ENCODE measurements at places on chromosomes 4 and X.

DNA sequence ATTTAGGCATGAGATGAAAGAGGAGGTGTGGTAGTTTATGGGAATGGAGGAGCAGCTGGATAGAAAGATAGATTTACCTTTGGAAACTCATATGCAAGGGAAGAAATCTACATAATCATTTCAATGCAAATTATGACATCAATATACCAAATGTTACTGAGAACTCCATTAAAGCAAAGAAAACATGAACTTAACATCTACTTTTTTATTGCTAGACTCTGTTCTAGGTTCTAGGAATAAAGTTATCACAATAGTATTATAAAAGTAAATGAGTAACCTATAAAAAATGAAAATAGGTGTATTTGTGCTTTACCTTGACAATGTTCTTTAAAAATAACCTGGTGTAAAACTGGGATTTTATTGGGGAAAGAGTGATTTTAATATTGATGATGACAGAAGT is 221.6 kb upstream of the SLIT2 start:
- DNase-seq, result no peak

- no peak for DNase-seq
These were observed 118.8 kb downstream of the UCHL1 start for GRCh38 chr4:41375561-41375960.

- DNase-seq, result no peak
These were observed 79.4 kb downstream of the MAOA start for GRCh38 chrX:43735534-43735933.

GRCh38 chrX:63506320-63506719 is 155.2 kb upstream of the SPIN4 start:
- DNase-seq, result no peak

DNA sequence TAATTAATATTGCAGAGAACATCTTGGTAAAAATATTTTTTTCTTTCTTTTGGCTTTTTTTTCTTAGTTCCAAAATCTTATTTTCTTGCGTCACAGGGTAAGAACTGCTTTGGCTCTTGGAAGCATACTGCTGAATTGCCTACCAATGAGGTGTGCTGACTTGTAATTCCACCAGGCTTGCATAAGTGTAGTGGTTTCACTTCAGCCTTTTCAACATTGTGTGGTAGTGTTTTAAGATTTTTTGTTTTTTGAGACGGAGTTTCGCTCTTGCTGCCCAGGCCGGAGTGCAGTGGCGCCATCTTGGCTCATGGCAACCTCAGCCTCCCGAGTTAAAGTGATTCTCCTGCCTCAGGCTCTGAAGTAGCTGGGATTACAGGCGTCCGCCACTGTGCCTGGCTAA is 42.4 kb downstream of the N4BP2 start:
- DNase-seq, result no peak

DNA sequence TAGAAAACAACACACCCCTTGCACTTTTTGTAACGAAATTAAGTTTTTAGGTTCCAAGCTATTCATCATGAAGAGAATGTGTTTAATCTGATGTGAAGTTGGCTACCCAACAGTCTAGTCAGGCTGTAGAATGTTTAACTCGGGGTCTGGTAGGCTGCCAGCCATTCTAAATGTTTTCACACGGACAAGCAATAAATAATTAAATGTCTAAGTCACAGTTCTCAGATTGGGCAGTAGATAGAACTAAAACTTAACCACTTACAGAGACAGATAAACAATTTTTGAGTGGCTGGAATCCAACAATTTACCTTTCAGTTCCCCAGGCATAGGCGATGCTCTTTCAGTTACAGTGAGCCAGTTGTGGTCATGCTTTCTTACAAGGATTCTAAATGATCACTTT is 66.5 kb downstream of the CHIC2 start:
- no peak for DNase-seq

DNA sequence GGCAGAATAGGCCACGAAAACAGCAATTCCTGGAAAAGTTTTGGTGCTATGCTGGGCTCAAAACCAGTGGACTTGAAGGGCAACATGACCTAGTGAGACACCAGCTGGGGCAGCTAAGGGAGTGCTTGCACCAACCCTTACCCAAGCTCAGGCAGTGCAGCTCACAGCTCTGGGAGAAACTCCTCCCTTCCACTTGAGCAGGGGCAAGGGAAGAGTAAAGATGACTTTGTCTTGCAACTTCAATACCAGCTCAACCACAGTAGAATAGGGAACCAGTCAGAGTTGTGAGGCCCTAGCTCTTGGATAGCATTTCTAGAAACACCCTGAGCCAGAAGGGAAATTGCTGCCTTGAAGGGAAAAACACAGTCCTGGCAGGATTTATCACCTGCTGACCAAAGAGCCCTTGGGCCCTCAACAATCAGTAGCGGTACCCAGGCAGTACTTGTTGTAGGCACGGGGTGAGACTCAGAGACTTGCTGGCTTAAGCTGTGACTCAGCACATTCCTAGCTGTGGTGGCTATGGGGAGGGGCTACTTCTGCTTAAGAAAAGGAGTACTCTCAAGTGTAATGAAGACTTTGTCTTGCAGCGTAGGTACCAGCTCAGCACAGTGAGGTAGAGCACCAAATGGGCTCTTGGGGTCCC is 19.7 kb upstream of the ABCG2 start:
- DNase-seq, result no peak

- no peak for DNase-seq
These were observed 642.1 kb downstream of the CCSER1 start for GRCh38 chr4:90769251-90769650.

GRCh38 chrX:107470971-107471370 is 21.5 kb downstream of the FRMPD3 start:
- DNase-seq, result no peak

GRCh38 chrX:15678339-15678738 is 13.7 kb upstream of the CLTRN start:
- DNase-seq, result no peak

DNA sequence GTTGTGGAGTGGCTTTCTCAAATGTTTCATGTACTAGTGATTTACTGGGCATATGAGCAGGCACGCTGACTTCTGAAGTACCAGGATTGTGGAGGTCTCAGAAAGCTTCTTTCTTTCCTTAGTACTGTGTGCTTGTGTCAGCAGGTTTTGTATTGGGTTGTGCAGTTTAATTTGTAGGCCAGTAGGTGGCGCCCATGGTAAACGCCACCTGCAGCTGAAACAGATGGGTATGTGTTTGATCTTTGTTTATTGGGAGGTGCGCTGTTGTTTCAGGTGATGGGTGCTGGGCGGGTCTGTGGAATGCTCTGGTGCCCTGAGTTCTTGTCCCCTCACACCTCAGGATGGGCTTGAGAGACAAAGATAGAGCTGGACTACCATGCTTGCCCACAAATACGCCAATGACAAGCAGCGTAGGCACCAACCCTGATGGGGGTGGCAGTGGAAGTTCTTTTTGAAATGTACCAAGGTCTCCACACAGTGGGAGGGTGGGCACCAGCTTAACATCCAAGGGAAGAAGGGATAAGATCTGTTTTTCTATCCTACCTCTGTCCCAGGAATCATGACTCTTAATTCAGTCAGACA is 141.5 kb downstream of the RPS6KA6 start:
- peak; percentile 55 for DNase-seq

DNA sequence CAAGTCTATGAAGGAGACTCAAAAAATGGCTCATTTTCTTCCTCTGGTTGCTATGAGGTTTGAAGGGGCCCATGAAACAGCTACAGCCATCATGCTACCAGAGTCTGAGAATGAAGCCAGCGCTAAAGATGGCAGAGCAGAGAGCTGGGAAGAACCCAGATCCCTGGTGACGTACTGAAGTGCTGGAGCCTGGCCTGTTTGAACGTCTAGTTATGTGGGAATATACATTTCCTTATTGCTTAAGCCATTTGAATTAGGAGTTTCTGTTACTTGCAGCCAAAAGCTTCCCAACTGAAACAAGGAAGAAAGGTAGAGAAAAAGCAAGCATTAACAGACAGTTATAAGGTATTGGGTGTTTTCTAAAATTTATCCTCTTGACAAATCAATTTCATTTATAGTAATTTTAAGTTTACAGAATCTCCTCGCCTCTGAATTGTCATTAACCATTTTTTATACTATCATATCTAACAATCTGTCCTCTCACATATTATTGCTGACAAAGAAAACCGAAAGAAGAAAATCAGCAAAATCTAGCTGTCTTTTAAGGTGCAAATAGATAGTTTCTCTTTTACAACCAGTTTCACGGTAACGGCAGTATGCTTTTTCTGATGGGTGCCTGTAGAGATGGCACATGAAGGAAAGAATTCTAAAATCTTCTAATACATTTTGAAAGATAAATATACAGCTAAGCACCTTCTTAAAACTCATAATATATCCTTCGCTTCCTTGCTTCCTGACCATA is 8.9 kb upstream of the COQ2 start:
- DNase-seq, result no peak

- no peak for DNase-seq
These were observed 255.4 kb upstream of the TTC29 start for GRCh38 chr4:147201016-147201415.

GRCh38 chr4:830601-831482 is 4.9 kb upstream of the CPLX1 start:
- DNase-seq, result no peak

GRCh38 chrX:18938710-18939109 is 45.2 kb downstream of the PHKA2 start:
- peak; percentile 70 for DNase-seq

DNA sequence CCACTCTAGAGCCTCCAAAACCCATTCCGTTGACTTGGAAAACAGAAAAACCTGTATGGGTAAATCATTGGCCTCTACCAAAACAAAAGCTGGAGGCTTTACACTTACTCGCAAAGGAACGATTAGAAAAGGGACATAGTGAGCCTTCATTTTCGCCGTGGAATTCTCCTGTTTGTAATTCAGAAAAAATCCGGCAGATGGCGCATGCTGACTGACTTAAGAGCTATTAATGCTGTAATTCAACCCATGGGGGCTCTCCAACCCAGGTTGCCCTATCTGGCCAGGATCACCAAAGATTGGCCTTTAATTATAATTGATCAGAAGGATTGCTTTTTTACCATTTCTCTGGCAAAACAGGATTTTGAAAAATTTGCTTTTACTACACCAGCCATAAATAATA is 60.8 kb downstream of the ZNF732 start:
- peak; percentile 1 for DNase-seq

- peak; percentile 65 for DNase-seq
These were observed 944 bp downstream of the FUNDC2 start for GRCh38 chrX:155027509-155028066.

GRCh38 chr4:2800691-2801596 is 8.1 kb downstream of the SH3BP2 start:
- no peak for DNase-seq

DNA sequence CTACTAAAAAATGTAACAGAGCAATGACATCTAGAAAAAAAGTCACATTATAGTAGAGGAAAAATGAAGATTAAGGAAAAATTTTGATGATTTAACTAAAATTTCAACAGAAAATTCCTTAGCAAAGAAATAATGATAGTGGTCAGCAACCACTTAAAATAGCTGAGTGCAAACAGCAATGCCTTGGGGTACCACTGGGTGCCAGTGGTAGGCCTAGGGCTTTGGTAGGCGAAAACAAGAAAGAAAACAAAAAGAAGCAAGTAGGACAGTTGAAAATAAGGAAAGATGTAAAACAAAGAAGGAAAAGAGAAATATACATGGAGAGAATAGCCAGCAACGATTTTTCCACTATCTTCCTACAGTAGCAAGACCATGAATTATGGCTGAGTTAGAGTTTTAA is 313.5 kb upstream of the IRS4 start:
- no peak for DNase-seq

DNA sequence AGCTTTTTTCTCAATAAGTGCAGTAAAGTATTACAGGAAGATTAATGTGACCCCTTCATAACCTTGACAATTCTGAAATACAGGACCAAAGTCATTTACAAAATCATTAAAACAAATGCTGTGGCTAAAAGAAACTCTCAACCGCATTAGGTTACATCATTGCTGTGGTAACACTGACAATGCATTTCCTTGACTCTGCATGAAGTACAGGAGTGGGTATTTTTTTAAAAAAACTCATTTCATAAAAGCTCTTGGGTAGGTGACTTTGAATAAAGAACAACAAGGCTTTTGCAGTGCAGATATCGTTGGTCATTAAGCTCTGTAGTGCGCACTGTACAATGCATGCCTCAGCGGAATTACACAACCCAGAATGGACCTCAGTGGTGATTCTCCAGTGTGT is 23.4 kb upstream of the XK start:
- no peak for DNase-seq

DNA sequence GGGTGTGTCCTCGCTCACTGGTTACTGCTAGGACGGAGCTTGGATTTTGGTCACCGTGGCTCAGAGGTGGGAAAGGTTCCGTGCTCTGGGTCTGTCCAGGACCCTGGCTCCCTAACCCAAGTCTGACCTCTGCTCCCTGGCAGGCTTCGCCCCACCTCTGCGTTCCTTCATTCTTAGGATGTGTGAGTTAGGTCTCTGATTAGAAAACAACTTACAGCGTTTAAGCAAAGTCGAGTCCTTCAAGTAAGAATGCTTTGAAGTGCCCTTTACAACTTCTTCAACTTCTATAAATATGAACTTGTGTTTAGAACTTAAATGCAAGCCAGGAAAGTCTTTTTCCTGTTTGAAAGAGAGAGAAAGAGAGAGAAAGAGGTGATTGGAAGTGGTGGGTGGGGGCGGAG is 891 bp downstream of the TLR2 start:
- DNase-seq, result no peak

DNA sequence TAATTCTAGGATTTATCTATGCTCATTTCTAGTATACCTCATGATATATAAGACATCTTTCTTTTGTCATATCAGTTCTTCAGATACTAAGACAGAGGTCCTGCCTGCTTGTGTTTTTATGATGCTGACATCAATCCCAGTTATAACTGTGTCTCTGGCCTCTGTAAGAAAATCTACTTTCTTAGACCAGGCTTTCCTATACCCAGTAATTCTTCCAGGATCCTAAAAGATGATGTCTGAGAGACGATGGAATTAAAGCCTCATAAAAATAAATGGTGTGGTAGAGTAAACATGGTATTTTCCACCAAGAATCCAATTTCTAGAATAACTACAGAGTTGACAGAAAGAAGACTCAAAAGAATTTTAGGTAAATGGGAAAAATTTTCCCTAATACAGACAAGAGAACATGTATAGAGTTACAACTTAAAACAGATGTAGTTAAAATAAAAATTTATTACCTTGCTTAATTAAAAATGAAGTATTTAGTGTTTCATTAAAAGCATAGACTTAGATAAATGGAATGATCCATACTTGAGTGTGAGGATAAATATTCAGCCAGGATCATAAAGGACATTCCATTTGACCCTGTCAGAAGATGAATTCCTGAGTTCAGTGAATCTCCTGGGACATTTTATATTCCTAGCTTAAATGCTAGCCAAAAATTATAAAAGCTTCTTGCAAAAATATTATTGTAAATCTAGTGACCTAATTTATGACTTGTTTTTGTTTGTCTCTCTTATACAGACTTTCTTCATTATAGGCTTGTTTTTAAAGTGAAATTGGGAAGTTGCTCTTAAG is 137.4 kb downstream of the PDLIM5 start:
- no peak for DNase-seq

DNA sequence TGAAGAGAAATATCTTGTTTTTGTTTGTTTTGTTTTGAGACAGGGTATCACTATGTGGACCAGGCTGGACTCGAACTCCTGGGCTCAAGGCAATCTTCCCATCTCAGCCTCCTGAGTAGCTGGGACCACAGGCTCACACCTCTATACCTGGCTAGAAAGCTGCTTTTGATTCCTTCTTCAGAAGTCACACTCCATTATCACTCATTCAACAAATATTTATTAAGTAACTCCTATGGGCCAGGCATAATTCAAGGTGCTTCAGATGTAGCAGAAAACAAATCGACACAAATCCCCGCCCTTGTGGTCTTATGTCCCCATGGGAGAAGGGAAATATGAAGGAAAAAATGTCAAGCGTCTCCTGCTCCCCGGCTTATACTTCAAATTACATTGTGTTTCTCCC is 72.6 kb upstream of the DHX15 start:
- no peak for DNase-seq
